ENCODE measurements at places on chromosomes 2 and 18.

DNA sequence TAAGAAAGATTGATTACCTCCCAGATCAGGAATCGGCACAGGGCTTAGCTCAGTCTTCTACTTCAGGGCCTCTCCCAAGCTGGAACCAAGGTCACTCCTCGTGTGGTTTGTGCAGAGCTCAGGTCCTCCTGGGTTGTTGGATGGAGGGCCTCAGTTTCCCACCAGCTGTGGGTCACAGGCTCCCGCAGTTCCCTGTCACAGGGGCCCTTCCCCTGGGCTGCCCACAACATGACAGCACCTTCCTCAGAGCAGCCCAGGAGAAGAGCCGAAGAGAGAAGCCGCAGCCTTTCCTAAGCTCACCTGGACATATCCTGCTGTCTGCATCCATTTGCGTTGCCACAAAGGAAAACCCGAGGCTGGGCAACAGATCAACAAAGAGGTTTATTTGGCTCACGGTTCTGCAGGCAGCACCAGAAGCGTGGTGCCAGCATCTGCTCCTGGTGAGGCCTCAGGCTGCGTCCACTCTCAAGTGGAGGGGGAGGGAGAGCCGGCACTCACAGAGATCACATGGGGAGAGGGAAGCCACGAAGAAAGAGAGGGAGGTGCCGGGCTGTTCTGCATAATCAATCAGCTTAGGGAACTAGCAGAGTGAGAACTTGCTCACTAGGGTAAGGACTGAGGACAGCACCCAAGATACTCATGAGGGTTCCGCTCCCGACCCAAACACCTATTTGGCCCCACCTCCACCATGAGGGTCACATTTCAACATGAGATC, 13.0 kb upstream of the ALLC start:
- no peak for DNase-seq

DNA sequence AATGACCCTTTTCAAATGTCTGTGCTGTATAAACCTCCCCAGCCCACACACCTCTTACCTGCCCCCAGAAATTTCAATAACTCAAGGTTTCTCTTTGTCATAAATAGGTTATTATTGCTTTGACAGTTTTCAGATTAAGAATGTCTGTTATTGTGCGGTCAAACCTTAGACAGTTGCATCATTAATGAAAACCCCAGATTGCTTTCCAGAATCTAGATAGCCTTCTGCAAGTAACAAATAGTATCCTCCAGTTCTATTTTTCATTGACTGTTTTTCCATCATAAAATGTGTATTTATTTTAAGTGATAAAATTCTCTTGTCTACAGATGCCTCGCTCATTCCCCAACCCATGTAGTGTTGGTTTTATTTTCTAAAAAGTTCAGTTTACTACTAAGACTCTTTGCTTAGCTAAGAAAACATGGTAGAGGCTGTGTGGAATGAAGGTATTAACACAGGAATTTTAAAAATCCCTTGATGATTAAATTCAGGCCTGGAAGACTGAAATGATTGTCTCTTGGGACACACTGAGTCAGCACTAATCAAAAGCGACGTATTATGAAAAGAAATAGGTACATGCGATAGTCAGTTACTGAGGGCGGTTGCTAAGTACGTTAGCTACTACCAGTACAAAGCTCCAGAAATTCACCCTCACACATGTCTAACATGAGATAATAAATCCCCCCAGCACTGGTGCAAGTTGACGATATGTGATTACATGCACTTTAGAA, 38.4 kb upstream of the ITGAV start:
- DNase-seq: no peak

DNA sequence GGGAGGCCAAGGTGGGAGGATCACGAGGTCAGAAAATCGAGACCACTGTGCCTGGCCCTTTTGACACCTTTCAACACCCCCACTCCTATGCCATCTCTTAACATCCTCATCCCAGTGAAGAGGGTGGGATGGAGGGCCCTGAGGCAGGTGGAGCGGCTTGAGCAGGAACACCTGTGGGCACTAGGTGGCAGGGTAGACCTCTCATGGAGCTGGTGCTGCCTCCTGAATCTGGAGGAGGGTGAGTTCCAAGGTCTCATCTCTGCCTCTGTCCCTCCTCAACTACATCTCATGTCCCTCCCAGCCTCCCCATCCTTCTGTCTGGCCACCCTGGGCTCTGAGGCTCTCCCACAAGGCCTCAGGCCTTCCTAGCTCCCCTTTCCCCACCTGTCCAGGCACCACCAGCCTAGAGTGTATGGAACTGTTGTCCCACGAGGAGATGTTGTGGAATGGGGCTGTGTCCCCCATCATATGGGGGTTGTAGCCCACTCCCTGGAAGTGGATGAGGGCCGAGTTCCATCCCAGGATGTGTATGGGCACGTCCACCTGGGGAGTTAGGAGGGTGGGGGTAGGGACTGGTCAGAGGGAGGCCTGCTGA, 17.0 kb upstream of the CRYBA2 start:
- peak; percentile 44 for DNase-seq

GRCh38 chr2:46458763-46459500, 20.4 kb upstream of the TMEM247 start:
- no peak for DNase-seq

DNA sequence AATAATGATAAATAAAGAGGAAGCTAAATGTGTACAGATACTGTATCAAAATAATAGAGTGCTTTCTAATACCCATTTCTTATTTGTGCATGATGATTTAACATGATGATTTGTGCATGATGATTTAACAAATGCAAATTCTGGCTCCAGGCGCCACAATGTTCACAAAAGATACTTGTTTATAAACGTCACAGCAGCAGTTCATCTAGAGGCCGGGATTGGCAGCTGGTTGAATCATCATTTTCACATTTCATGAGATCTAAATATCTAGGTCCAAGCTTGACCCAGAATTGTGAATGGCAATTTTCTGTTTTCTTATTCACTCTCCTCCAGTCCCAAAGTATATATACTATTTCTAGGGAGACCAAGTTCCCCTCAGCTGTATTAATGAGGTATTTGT, 322.0 kb downstream of the SUCLG1 start:
- no peak for DNase-seq

Measured in OCI-LY7 (cell line).